ENCODE measurements at places on chromosomes 3 and 15.

DNA sequence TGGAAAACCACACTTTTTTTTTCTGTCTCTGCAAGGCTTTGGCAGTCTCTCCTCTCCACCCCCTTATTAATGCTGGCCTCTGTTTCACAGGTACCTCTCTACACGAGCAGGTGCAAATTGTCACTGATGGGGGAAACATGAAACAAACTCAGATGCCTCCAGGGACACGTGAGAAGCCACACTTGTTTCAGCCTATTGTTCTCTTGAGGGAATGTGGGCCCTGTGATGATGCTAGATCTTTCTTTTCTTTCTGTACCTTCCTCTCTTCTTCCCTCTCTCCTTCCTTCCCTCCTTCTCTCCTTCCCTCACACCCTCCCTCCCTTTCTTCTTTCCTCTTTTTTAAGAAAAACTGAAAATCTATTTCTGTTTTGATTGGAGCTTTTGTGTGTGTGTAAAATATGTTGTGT lies 5.7 kb upstream of the BLM start:
- no peak for DNase-seq

DNA sequence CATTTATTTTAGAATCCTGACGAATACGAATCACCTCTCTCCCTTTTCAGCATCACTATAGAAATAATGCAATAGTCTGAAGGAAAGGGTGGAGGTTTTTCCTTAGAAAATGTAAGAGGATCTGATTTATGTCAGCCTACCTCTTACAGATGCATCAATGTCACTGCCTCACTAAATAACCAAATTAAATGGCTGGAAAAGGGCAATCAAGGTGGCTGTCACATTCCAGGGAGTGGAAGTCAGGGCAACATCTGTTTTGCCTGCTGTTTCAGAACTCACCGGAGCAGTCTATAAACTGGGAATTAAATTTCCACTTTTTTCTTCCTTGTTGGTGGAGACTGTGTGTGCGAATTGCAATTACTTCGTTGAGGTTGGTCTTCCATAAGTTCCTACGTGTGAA lies 299.3 kb upstream of the PDZRN3 start:
- no peak for DNase-seq

DNA sequence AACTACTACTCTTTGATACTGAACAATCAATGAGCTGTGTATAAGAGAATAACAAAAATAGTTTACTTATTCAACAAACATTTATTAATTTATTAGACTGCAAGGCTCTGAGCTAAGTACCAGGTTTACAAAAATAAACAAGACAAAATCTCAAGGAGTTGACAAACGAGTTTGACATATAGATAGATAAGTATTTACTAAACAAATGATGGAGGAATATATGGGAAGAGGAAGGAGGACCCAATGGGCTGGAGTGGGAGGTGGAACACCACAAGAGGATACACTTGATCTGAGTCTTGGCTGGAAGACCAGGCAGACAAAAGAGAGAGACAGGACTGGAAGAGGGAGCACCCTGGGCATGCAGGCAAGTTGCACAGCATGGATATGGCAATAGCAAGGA lies 47.5 kb upstream of the FSIP1 start:
- DNase-seq = no peak

DNA sequence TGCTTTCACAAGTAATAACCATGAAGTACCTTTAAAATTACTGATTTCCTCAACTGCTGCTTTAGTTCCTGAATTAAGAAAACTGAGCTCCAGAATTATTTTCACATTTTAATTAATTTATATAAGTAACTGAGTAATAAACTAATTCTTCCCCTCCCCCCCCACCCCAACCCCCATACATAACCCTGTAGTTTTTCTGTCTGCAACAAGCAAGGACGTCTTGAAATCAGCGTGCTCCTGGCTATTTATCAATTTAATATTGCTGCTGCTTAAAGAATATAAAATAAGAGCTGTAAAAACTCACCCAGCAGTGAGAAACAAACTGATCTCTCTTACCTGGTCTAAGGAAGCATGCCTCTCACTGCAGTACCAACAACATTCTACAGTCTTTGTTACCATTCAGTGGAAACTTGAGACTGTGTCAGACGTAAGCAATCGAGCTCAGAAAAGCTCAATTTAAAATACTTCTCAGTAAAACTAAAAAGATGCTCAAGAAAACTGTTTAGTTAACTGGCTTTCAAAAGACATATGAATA lies 121.0 kb downstream of the TFDP2 start:
- DNase-seq = no peak

DNA sequence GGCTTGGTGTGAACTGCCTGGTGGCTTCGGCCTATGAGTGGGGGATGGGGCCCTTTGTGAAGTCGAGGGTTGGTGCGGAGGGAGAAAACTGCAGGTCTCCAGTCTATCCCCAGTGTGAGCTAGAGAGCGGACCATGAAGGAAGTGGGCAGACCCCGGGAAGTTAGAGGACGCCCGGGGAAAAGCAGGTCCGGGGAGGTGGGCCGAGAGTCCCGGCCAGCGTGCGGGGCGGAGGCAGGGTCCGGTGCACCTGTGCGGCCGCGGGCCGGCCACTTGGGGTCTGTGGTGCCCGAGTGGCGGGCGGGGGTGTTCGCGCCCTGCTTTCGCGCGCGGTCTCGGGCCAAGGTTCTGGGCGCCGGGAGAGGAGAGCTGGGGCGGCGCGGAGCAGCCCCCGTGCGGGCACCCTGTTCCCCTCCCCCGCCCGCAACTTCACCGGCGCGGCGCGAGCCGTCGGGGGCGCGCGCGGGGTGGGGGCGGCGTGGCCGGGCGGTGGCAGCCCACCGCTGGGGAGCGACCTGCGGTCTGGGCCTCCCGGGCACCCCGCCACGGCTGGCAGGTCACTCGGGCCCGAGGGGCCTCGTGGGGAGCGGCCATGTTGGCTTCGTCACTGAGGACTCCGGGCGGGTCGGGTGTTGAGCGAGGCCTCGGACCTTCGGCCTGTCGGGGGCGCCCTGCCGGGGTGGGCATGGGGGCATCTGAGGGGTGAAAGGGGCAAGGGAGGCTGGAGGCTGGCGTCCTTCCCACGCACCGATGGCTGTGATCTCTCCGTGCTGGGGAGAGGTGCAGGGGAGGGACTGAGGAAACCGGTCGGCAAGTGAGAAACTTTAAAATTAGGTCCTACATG lies 4.8 kb downstream of the UBE2E1 start:
- DNase-seq = peak; percentile 56

DNA sequence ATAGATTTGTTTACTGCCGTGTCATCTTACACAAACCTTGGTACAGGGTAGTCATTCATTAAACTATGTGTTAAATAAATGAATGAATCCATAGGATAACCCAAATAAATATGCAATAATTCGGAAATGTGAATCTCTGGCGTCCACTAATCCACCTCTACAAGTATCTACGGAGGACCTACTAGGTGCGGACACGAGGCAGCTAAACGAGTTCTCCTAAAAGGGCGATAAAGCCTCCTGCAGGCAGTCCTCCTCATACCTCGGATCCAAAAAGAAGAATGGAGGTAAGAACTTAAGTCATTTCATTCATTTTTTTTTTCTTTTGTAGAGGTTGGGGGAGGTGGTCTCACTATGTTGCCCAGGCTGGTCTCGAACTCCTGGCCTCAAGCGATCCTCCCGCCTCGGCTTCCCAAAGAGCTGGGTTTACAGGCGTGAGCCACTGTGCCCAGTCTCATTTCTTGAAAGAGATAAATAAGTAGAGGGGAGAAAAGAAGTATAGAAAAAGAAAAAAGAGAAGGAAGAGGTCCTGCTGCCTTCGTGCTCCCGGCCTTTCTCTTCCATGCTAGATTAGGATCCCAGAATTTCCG lies 706 bp upstream of the RPL35A start:
- no peak for DNase-seq

GRCh38 chr3:94256888-94257813 lies 194.3 kb downstream of the NSUN3 start:
- no peak for DNase-seq

Measured in substantia nigra (tissue), 51 donors.